Effector memory CD8-positive, alpha-beta T cell (primary cell): ENCODE measurements at places on chromosomes 4 and X.

GRCh38 chr4:38109896-38110295 is 149.7 kb downstream of the PTTG2 start:
- DNase-seq = no peak

DNA sequence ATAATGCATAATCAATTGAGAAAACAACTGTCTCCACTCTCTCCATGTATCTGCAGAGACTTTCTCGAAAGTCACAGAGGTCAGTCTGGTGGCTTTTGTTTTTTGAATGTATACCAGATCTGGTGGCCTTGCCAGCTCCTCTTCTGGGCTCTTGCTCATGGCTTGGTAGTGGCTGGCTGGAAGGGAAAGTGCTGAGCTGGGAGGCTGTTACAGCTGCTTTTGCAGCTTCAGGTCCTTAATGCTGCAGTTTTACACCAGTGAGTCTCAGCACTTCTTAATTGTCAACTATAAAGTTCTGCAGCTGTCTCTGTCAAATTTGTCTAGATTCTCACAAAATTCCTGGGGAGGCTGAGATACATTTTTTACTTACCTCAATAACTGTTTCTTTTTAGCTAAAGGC is 390.0 kb downstream of the GRXCR1 start:
- no peak for DNase-seq

GRCh38 chrX:104195489-104196084 is 29.3 kb downstream of the FAM199X start:
- peak; percentile 1 for DNase-seq

DNA sequence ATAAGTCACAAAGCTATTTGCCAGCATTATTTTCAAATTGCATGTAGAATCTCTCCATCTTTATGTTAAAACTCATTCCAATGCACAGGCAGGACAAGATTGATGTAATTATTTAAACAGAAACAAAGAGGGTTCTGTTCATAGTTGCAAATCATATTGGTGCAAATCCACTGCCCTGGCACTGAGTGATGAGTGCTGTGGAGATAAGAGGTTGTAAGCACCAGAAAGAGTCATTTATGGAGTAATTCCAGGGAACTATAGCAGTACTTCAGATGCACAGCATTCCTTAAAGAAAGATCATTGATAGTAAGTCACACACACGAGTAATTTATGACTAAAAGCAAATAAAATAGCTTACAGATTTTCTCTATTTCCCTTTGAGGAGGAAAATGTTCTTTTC is 337.7 kb upstream of the CTSO start:
- DNase-seq = no peak

DNA sequence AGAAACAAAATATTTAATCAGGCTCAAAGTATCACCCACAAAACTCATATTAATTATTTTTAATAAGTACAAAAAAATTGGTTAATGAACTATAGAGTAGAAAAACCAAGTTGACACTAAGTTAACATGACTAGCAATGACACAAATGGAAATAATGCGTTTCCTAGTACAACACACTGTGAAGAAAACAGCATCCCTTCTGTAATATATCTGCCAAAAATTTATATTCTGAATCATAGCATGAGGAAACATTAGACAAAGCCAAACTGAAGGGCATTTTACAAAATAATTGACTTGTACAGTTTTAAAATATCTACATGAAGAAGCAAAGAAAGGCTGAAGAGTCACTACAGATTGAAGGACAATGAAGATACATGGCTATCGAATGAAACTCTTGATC is 477.6 kb upstream of the INTU start:
- DNase-seq = no peak

GRCh38 chr4:133379681-133380438 is 230.8 kb downstream of the PCDH10 start:
- no peak for DNase-seq

DNA sequence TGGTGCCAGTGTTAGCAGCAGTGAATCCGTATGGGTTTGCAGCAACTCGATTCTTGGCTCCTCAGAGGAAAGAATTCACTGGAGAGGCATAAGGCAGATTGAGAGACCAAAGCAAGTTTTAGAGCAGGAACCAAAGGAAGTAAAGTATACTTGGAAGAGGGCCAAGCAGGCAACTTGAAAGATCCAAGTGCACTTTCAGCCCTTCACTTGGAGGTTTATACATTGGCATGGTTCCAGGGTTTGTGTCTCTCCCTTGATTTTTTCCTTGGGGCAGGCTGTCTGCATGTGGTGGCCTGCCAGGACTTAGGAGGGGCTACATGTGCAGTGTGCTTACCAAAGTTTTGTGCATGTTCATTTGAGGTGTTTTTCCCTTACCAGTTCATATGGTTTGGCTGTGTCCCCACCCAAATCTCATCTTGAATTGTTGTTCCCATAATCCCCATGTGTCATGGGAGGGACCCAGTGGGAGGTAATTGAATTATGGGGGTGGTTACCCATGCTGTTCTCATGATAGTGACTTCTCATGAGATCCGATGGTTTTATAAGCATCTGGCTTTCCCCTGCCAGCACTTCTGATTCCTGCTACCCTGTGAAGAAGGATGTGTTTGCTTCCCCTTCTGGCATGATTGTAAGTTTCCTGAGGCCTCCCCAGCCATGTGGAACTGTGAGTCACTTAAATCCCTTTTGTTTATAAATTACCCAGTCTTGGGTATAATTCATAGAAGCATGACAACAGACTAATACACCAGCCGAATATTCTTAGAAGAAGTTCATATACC is 86.2 kb upstream of the TSPAN5 start:
- DNase-seq = no peak

DNA sequence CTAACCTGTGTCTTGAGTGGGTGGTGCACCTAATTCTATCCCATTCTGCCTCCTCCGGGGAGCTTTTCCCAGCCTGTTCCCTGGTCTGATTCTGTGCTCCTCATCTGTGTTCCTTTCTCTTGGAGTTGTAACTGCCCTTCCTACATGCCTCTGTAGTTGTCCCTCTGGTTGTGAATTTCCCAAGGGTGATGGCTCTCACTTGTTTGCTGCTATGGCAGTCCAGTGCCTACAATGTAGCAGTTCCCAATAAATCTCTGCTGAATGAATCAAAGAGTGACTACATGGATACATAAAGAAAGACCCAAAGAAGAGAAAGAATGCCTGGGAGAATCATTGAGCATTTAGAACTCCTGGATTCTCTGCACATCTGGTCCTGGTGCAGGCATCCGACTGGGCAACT is 141.6 kb downstream of the HS3ST1 start:
- DNase-seq = no peak

- no peak for DNase-seq
Measured at GRCh38 chrX:96752781-96753180, 68.1 kb downstream of the DIAPH2 start.

- DNase-seq = no peak
Measured at GRCh38 chrX:23062359-23062758, 62.6 kb downstream of the DDX53 start.

GRCh38 chrX:51837921-51838320 is 55.5 kb upstream of the MAGED1 start:
- no peak for DNase-seq

DNA sequence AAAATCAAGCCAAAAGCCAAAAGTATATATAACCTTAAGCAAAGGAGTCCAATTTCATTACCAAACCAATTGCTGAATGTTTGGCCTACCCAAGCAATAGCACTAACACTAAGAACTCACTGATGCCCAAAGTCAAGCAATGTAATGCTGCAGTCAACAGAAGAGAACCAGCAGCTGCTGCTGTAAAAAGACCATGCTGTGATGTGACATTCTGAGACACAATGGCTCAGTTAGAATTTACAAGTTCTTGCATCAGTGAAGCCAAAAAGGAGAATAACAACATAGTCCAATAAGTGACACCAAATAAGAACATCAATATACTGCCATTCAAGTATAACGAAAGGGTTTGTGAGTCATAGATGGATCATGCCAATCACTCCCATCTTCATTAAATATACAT is 514.0 kb upstream of the DIAPH2 start:
- no peak for DNase-seq

DNA sequence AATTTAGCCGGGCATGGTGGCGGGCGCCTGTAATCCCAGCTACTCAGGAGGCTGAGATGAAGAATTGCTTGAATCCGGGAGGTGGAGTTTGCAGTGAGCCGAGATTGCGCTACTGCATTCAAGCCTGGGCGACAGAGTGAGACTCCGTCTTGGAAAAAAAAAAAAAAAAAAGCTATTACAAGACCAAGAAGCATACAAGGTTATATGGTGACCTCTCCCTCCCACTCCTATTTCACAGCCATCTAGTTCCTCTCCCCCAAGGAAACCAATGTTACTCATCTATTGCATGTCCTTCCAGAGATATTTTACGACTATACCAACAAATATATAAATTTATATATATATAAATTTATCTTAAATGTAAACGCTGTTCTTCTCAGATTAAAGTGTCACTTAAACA is 3.2 kb downstream of the SLC9A7 start:
- no peak for DNase-seq

DNA sequence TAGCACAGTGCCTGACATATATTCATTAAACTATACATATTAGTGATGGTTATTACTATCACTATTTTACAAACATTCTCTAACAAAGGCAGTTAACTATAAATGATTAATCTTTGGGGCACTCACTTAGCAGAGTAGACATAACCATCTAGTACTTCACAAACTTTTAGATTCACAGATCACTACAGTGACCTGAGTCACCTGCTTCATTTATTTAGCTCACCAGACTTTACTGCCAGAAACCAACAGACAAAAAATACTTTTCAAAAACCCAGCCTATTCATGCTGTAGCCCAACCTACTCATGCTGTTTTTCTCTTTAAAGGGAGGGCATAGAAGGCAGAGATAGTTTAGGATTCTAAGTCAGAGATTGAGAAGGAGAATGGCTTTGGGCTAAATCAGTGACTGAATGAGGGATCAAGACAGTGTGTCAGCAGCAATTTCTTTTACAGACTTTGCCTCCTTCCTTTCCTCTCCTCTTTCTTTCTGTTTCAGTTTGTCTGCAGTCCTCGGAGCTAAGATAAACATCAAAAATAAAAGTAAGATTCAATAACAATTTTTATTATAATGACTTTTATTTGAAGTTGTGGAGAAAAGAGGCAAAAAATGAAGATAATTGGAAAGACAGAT is 34.7 kb upstream of the PDE5A start:
- no peak for DNase-seq

DNA sequence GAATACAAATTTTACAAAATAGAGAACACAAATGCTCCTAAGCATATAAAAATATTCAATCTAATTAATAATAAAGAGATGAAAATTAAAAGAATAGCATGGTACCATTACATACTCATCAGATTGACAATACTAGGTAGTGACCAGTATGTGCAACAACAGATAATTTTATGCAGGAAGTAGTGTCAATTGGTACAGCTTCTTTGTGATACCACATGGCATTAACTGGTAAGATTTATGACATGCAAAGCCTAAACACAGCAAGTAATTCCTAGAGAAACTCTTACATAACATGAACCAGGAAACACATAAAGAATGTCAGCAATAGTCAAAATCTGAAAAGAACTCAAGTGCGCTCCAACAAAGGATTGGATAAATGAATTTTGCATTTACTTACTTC is 26.3 kb downstream of the CXCL2 start:
- DNase-seq = no peak

- DNase-seq = no peak
Measured at GRCh38 chr4:186029571-186030398, 39.2 kb upstream of the TLR3 start.

- DNase-seq = no peak
Measured at GRCh38 chr4:13359809-13360208, 124.3 kb downstream of the RAB28 start.

DNA sequence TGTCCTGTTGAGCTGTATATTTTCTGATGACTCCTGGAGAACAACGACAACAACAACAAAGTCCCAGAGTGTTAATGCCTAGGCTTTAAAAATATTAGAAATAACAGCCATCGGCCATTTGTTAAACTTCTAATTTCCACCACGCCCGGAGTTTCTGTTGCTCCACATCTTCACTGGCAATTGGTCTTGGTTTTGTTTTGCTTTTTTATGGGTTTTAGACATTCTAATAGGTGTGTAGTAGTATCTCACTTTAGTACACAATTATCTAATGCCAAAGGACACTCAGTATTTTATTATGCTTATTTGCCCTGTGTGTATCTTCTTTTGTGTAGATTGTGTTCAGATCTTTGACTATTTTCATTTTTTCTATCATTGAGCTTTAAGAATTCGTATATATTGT is 5.0 kb downstream of the MAGEA12 start:
- DNase-seq = no peak

DNA sequence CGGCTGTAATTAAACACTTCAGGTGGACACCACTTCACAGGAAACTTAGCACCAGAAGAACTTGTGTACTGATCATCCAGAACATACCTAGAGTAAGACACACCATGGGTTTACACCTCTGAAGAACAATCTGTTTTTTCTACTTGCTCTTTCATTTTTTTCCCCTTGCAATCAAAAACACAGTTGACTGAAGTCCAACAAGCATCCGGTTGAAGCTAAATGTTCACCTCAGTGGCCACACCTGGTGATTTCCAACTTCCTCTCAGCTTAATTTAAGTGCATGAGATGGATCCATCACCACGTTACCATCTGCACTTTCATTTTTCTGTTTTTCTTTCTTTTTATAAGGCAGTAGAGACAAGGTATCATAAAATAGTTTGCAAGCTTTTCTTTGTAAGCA is 4.9 kb upstream of the TXK start:
- DNase-seq = peak; percentile 21

DNA sequence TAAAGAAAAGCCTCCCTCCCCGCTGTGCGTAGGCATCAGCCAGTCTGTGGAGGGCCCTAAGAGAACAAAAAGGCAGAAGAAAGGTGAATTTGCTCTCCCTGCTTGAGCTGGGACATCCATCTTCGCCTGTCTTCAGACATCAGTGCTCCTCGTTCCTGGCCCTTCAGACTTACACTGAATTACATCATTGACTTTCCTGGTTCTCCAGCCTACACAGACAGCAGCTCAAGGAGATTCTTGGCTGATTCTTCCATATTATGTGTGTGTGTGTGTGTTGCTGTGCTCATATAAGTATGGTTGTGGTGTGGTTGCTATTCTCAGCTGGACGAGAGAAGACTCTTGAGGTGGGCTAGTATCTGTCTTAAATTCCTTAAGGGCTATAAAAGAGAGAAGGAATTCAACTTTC is 35.5 kb upstream of the CD99L2 start:
- no peak for DNase-seq

DNA sequence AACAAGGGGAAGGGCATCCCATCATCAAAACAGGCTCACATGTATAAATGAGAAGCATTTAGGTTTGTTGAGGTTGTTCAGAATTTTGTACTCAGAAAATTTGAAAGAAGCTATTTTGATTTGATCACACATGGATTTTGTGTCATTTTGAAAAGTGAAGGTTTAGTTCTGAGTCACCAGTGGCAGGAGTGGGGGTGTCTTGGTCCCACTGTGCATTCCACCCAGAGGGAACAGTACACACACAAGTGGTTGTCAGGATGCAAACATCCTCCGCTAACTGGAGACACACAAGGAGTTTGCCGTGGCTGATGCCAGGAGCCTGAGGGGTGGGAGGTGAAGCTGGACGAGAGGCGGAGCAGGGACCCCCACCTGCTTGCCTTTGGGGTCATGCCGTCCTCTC is 198.2 kb upstream of the PSAPL1 start:
- DNase-seq = no peak

- DNase-seq = no peak
Measured at GRCh38 chr4:61555789-61556188, 355.7 kb downstream of the ADGRL3 start.

GRCh38 chrX:45404206-45404605 is 203.5 kb upstream of the DIPK2B start:
- no peak for DNase-seq

GRCh38 chr4:55736605-55737183 is 82.9 kb upstream of the EXOC1L start:
- DNase-seq = no peak
